Kidney capillary endothelial cell (primary cell): ENCODE measurements at places on chromosomes 1 and 21.

DNA sequence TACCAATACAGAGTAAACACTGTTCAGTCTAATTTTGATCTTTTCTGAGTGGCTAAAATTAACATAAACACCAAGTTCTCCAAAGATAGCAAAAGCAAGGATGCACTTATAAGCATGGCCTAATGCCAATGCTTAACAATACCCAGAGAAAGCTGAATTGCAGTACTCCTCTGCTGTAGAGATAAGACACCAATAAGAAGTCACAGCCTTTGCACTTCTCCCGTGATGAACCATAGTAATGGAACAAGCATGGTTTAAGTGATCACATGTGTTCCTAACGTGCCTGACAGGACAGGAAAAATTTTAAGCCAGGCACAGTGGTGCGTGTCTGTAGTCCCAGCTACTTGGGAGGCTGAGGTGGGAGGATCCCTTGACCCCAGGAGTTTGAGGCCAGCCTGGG is 5.6 kb downstream of the PRDX1 start:
- DNase-seq = no peak

GRCh38 chr1:67749844-67750690 is 65.1 kb downstream of the GADD45A start:
- no peak for DNase-seq

DNA sequence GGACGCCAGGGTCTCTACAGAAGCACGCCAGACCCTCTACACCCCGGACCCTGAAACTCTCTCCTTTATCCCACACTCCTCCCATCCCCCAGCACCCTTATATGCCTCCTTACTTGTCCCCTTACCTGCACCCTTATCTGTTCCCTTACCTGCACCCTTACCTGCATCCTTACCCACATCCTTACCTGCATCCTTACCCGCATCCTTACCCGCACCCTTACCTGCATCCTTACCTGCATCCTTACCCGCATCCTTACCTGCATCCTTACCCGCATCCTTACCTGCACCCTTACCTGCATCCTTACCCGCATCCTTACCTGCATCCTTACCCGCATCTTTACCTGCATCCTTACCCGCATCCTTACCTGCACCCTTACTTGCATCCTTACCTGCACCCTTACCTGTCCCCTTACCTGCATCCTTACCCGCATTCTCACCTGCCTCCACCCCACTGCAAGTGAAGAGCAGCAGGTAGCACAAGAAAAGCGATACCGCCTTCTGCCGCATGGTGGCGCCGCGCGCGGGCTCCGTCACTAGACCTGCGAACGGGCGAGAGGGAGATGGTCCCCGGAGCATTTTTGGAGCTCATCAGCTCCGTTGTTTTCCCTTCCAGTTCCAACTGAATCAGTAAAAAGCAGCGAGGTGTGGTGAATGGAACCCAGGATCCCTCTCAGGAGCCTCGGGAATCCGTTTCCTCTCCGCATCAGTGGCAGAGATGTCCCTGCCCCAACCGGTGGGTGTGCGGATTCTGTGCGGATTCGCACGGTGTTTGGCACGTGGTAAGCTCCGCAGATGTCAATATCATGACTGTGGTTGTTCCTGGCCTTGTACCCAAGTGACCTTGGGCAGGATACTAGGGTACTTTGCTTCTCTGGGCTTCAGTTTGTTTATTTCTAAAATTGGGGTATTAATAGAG is 2.9 kb downstream of the IFI6 start:
- DNase-seq = peak; percentile 37

DNA sequence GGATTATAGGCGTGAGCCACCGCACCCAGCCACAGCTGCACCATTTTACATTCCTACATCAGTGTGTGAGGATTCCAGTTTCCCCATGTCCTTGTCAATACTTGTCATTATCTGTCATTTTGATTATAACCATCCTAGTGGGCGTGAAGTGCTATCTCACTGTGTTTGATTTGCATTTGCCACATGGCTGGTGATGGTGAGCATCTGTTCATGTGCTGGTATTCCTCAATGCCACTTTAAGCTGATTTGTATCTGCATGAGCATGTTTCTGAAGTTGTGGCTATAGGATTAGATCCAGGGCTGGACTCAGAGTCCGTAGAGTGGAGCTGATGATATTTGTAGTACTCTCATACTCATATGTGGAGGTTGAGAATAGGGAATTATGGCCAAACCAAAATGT is 36.6 kb downstream of the SRRM1 start:
- no peak for DNase-seq

GRCh38 chr1:109705411-109705810 is 6.6 kb upstream of the GSTM5 start:
- DNase-seq = no peak

DNA sequence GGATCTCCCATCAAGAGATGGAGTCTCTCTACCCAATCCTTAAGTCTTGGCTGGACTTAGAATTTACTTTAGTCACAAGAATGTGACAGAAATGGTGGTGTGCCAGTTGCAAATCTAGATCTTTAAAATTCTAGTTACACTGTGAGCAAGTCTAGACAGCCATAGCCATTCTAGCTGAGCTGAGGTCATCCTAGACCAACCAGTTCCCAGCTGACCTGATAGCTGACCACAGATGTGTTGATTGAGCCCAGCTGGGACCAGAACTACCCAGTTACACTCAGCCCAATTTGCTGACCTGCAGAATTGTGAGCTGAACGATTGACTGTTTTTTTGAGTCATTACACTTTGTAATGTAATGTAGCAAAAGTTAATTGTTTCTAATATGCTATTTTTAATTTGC is 251.8 kb downstream of the ADGRL2 start:
- DNase-seq = no peak

DNA sequence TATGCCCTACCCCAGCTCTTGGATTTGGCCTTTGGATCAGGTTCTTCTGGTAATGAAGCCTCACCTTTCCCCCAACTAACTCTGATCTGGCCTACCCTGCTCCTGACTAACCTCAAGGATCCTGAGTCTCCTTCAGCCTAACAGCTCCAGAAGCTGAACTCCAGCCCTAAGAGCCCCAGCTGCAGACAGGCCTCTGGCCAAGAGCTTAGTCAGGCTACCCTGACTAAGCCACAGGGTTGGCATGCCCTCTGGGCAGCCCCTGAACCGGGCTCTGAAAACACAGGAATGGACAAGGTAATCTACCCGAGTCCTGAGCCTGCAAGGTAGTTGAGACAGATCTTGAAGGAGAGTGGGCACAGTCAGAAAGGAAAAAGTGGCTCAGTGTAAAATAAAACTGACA is 29.4 kb downstream of the COA7 start:
- no peak for DNase-seq

DNA sequence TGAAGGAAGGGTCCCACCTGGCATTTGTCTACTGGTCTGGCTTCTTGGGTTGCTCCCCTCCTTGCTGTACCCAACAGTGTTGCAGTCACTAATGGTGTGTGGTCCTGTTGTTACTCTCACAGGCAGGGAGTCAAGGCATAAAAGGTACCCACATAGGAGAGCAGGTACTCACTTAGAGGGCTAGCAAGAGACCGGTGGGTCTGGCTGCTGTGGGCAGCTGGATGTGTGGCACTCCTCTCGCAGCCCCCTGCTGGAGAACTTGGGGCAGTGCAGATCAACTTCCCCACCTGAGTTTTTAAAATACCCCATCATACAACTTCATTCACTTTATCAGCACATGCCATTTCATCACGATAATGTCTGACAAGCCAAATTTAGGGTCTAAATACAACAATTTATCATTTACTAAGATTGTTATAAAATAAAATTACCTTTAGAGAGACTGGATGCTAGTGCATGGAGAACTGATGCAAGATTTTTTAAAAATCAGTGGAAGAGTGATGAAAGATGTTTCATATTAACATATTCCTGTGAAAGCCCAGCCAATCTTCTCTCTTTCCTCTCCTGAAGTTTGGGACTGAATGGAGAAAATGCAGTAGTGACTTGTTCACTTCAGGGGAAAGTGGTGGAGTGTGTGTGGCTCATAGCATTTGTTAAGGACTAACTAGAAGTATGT is 42.8 kb downstream of the ACP6 start:
- peak; percentile 40 for DNase-seq

DNA sequence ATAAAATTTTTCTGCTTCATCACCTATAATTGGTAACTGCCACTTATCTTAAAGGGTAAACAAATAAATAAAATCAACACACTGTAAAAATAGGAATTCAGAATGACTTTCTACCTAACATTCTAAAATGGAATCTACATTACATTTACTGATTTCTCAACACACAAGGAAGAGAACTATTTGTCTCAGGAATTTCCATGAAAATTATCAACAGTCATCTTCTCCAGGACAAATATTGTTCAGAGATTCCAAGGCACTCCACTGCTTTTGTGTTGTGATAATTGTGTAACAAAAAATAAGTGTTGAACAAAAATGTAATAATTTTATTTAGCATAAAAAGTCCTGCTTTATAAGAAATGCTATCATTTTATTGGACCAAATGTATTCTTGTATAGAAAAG is 7.3 kb downstream of the ODF2L start:
- DNase-seq = no peak

- DNase-seq = no peak
Measured at GRCh38 chr21:37603129-37603528, 236.6 kb downstream of the DYRK1A start.

GRCh38 chr1:192967901-192968300 is 91.3 kb downstream of the UCHL5 start:
- peak; percentile 42 for DNase-seq

DNA sequence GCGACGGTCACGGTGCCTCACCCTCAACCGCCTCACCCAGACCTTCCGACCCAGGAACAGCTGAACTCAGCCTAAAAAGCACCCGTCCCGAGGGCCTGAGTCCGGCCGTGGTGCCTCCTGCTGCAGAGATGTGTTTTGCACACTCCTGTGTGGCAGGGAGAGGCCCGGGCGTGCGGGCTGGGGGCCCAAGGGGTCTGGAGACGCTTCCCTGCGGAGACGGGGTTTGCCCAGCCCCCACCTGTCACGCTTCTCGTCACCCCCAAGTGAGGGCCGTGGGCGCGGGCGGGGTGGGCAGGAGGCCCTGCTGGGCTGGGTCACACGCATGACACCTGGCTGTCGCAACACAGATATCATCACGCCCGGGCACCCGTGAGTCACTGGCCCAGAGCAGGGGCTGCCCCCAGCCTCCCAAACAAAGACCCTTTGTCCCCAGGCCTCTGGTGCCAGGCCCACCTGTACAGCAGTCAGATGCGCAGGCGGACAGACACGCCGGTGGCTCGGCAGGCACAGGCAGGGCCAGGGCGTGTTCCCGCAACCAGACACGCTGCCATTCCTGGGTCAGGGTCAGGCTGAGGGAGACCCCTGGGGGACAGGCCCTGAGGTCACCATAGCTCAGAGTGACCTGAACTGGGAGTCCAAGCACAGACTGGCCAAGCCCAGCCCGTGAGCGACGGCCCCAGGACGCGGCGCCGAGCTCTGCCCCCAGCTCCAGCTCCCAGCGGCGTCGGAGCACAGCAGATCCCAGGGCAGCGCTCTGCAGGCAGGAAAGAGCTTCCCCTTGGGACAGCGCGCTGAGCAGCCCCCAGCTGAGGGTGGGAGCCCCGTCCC is 6.1 kb downstream of the B3GALT6 start:
- DNase-seq = no peak

DNA sequence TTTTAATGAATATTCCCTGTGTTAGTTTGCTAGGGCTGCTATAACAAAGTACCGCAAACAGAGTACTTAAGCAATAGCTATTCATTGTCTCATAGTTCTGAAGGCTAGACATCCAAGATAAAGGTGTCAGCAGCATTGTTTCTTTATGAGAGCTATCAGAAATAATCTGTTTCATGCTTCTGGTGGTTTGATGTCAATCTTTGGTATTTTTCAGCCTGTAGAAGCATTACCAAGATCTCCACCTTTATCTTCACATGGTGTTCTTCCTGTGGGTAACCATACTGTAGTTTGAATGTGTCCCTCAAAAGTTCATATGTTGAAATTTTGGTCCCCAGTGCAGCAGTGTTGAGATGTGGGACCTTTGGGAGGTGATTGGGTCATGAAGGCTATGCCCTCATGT is 7.4 kb downstream of the RBM11 start:
- DNase-seq = no peak

- no peak for DNase-seq
Measured at GRCh38 chr1:157199421-157199755, 61.2 kb upstream of the ETV3 start.

- no peak for DNase-seq
Measured at GRCh38 chr1:32269744-32270143, 18.7 kb downstream of the LCK start.

DNA sequence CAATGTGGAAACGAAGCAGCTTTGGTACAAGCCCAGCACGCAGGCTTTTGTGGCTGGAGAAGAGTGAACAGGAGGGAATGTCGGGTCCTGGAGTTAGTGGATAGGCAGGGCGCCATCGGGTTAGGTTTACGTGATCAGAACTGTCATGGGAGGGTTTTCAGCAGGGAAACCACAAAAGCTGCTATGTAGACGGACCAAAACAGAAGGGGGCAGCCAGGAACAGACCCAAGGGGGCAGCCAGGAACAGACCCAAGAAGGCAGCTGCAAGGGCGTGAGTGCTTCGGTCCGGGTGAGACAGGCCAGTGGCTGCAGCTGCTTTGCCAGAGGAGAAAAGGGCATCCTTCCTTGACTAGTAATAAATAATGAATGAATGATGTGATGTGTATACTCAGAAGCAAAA is 77.5 kb upstream of the KIF1B start:
- no peak for DNase-seq

- DNase-seq = no peak
Measured at GRCh38 chr1:36154765-36155407, 1.1 kb upstream of the MAP7D1 start.

DNA sequence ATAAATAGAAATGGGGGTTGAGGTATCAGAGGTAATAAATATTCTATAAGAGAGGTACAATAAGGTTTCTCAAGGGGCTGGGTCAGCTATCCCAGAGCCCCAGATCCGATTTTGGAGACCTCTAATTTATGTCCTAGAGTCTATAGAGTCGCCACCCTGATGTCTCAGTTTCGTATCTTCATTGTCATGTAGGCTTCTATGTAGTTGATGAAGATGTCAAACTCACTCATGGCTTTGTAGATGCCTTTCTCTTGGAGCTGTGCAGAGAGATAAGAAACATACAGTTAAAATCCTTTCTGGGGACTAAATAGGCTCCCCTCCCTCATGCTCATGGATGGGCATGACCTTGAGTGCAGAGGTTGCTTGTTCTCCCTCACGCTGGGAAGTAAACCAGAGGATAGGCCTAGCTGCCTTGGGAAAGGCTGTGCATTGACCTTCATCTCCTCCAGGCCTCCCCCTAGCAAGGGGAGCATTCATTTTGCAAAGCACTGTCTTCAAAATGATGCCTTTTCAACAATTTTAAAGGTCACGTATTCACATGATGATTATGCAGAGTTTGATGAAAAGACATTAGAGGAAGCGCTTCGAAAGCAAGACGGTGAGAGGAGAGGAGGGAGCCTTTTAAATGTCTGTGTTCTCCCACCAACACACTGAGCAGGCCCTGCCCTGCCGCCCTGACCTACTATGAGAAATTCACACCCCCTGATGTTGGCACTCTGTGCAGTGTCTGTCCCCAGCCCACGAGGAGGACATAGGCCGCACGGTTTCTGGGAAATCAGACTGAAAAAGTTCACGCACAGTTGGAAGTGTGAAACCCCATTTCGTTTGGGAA is 1.9 kb upstream of the IL19 start:
- no peak for DNase-seq

DNA sequence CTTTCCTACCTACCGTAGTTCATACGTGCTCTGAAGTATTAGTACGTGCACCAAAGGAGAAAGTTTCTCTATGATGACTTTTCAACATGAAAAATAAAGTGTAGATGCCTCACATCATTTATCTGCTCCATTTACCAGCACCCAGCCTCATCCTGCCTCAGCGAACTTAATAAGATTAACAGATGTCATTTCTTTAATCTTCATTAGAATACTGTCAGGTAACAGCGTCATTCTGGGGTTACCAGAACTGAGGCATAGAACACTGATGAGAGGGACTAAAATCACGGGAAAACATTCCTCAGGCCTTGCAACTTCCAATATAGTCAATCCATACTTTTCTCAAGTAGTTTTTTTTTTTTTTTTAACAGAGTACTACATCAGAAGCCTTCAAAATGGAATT is 43.2 kb upstream of the DISC1 start:
- DNase-seq = no peak
